Stimulated activated CD4-positive, alpha-beta T cell treated with anti-CD3 and anti-CD28 coated beads, Interleukin-1b, Interleukin-23, amount 100 ng/mL, for 48 hours (primary cell): ENCODE measurements at places on chromosomes 12 and 14.
A peak's percentile ranks its signal among the peaks of the same experiment; 100 is the strongest.

GRCh38 chr12:112573141-112573540 lies 154.4 kb downstream of the PTPN11 start:
- no peak for DNase-seq

- no peak for DNase-seq
Observed at GRCh38 chr14:62162998-62163589, 400.9 kb downstream of the SNAPC1 start.

GRCh38 chr12:68455691-68456345 lies 123.7 kb upstream of the MDM1 start:
- no peak for DNase-seq

DNA sequence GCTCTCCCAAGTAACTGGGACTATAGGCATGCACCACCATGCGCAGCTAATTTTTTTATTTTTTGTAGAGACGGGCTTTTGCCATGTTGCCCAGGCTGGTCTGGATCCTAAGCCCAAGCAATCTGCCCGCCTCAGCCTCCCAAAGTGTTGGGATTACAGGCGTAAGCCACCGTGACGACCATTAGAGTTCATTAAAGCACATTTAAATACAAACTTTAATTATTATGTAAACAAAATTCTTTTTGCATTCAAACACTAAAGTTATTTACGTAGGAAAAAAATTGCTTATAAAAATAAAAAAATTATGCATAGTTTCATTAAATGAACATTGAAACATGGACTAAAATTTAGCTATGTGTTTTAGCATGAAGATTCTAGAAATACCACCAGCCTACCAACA lies 7.2 kb downstream of the RPAP3 start:
- DNase-seq, result no peak

GRCh38 chr12:95802482-95803270 lies 12.1 kb upstream of the NTN4 start:
- DNase-seq, result no peak

DNA sequence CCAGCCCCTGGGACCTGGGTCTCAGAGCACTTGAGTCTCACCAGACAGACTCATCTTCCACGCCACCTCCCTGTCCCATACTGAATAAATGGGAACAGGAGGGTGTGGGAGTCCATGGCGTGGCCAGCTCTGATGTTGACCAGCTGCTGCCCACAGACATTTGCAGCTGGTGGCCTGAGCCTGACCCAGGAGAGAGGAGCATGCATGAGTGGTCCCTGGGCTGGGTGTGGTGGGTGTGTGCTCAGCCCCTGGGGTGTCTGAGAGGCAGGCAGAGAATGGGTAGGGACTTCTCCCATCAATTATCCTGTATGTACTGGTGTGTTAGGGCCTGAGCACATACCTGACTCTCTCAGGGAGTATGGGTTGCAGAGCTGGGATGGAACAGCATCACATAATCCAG lies 49.3 kb downstream of the SLC24A4 start:
- no peak for DNase-seq

DNA sequence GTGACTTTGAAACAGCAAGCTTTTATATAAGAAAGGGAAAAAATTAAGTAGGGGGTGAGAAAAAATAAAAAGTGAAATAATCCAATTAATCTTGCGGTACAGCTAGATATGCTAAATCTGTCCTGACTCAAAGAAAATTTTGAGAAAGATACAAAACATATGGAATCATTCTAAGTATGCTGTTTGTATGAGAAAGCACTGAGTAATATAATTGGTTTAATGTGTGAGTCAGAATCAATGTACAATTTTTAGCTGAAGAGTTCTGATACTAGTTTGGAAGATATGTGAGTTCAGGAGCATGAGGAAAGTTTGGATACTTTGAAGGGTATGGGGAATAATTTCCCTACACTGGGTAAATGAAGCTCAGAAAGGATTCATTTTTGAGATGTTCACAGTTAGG lies 190.9 kb upstream of the RASSF8 start:
- no peak for DNase-seq

DNA sequence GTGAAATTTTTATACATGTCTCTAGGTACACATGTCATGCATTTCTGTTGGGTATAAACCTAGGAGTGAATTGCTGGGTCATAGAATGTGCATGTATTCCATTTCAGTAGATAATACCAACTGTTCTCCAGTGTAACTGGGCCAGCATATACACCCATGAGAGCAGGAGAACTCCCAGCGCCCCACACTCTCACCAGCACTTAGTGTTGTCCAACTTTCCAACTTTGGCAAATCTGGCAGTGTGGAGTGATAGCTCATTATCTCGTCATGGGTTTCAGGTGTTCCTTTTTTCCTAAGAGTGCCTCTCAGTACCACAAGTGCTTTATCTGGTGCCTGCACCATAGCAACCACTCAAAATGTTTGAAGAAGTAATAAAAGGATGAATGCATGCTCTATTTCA lies 40.1 kb downstream of the NGB start:
- no peak for DNase-seq

- DNase-seq, result peak; percentile 28
Observed at GRCh38 chr14:56358851-56359614, 220.6 kb upstream of the TMEM260 start.

GRCh38 chr12:68958322-68958721 lies 25.4 kb upstream of the CPM start:
- DNase-seq, result peak; percentile 64

DNA sequence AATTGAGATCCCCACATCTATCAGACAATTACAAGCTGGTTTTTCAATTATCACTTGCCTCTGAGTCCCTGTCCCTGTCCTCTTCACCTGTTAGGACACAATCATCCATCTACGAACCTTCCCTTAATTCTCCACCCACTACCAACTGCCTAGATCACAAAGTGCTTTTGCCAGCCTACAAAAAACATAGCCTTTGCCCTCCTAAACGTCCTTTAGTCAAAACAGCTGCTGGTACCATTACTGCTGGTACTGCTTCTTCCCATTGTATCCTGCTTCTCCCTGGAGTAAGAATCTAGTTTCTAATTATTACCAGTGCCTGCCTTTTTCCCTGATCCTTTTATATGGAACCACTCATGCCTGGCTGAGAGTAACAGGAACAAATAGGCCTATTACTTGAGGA lies 82.1 kb downstream of the CPNE8 start:
- no peak for DNase-seq

- DNase-seq, result no peak
Observed at GRCh38 chr12:87784350-87784749, 244.9 kb downstream of the C12orf50 start.

DNA sequence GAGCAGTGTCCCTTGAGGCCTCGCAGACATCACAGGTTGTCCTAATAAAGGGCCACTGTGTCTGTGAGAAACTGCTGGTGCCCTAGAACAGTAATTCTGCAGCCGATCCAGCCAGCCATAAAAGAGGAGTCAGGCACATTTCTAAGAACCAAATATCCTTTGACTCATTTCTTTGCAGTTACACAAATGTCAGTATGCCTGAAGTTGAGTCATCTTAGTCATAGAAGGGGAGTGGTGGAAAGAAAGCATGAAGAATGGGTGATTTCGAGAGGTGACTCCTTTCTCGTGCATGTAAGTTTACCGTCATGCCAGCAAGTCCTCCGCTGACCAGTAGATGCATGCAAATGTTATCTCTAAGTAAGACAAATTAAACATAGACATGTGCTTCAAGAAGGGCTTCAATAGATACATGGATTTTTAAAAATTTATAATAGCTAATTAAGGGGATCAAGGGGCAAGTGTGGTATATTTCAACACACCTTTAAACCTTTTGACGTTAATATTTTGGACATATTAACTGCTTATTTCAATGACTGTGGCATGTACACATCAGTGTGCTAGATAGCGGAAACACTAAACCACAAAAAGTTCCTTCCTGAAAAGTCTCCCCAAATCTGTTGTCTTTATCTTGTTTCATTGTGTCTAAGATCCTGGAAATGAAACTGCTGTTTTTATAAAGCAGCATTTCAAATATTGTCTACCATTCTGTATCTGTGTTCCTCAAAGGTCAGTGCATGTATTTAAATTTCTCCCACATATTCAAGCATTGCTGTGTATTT lies 497.4 kb downstream of the NPAS3 start:
- DNase-seq, result no peak

GRCh38 chr12:108853981-108854446 lies 3.4 kb downstream of the SSH1 start:
- DNase-seq, result no peak

GRCh38 chr14:87623616-87624015 lies 369.4 kb downstream of the GALC start:
- no peak for DNase-seq
